ENCODE measurements at places on chromosomes 6 and 20.

- no peak for DNase-seq
Observed at GRCh38 chr6:34360556-34360955, 31.9 kb downstream of the NUDT3 start.

DNA sequence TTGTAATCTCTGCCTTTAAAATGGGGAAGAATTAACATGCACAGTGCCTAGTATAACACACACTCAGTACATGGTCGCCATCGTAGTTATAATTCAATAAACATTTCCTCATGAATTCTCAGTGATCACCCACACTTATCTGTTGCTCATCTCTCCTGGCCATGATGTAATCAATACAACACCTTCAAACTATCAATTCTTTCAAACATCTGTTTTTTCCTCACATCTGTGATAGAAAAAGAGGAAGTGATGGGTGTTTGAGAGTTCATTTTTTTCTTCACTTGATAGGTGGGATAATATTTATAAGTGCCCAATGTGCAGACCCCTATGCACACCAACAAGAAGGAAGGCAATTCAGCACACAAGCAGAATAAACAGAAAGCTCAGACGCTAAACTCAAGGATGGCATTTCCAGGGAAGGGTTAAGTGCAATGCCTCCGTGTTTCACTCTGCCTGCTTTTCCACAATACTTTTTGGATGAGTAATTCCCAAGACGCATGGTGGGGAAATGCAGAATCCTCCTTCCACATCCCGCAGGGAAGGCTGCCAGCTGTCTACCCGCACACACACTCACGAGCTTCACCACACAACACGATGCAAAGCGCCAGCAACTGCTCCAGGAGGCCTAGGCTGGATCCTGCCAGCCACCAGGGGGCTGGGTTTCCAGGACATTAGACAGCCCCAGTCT lies 100.3 kb downstream of the GMPR start:
- no peak for DNase-seq

GRCh38 chr6:53045891-53046673 lies 19.1 kb upstream of the FBXO9 start:
- no peak for DNase-seq

DNA sequence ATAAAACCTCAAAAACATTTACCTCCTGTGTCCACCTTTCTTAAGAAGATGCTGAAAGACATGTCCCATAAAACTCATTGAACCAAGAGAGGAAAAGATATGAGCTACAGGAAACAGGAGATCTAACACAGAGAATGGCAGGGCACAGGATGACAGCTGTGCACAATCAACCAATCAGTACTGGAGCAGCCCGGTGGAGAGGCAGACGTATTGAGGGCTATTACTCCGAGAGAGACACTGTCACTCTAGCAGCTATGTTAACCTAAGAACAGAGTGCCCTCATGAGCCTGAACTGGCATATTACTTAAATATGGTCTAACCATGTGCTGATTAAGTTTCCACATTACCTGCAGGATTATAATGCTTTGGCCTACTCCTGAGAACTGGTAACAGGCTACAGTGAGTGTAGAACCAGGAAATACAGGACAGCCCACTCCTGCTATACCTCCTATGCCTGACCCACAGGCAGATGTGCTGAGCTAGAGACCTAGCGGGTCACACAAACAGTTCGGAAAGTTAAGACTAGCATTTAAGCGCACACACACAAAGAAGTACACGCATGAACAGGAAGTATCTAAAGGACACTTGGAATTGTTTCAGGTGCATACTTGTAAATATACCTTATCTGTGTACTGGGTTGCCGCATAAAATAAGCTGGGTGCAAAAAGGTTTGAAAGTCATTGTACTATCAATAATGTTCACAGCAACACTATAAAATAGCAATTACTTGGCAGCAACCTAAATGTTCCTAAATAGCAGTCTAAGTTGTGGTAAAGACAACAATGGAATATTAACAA lies 199.3 kb upstream of the SHLD1 start:
- DNase-seq, result no peak

DNA sequence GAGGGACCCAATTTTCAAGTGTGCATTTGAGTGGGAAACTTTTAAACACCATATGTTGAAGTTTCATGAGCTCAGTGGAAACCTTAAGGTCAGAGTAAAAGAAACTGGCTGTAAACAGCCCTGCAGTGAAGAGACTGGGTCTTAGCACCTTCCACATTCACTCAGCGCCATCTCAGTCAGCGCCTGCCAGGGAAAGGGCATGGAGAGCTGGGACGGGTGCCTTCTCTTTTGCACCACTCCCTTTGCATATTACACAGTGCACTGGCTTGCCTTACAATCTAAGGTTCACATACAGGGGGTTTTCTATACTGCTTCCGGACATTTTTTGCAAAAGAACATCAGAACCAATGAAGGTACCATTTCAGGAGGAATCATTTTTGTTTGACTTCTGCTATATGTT lies 4.5 kb downstream of the TOMM6 start:
- DNase-seq, result no peak

GRCh38 chr6:169406804-169407203 lies 153.2 kb upstream of the THBS2 start:
- no peak for DNase-seq

GRCh38 chr20:59123011-59123677 lies 40.5 kb upstream of the ZNF831 start:
- peak; percentile 42 for DNase-seq

DNA sequence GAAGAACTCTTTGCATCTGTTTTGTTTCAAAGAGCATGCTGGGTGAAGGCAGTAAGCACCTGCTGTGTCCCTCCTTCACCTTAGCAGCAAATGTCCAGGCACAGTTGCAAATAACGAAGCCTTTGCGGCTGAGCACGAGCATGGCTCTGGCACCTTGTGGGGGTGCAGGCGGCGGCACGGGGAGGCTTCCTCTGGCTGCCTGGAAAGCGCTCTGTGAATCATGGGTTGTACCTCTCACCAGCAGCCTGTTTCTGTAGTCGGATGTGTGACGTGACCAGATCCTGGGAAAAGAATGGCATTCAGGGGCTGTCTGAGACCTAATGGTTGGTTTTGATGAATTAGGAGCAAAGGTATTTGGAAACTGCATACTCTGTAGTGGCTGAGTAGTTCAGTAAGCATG lies 144.8 kb downstream of the DTNBP1 start:
- DNase-seq, result no peak

- DNase-seq, result no peak
Observed at GRCh38 chr6:118621799-118622470, 29.5 kb downstream of the CEP85L start.

DNA sequence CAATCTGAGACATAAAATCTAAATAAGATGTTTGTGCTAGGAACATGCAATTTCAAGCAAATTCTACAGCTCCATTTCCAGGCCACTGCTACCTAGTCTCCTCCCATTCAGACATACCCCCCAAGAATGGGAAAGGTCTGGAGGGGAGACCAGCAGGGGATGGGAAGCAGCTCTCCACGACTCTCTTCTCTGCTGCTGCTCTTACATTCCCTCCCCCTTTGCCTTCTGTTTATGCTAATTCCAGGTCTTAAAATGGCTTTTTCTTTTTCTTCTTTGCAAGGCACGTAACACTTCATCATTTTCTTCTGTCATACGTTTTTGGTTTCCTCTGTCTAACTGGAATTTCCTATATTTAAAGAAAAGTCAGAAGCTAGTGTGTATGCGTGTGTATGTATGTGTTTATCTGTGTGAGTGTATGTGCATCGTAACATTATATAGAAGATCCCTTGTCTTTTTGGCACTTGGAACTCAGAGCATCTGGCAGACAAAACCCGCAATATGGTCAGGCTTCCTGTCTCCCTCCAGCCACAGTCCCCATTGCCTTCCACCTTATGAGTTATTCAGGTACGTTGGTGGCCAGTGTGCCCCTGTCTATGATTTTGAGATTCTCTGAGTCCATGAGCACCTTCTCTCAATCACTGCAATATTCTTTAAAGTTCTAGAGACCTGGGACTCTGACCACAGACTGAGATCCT lies 493.7 kb downstream of the BTBD3 start:
- DNase-seq, result no peak

- no peak for DNase-seq
Observed at GRCh38 chr20:39839399-39840119, 849.5 kb downstream of the MAFB start.

DNA sequence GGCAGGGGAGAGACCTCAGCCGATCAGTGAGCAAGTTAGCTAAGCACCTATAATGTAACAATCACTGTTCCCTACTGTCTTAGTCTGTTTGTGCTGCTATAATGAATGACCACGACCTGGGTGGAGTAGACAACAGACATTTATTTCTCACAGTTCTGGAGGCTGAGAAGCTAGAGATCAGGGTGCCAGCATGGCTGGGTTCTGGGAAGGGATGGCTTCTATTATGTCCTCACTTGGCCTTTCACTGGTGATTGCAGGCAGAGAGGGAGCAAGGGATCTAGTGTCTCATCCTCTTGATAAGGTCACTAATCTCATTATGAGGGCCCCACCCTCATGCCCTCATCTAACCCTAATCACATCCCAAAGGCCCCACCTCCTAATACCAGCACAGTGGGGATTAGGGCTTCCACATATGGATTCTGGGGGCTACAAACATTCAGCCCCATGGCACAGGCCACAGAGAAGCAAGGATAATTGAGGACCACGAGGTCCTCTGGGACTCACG lies 162.5 kb downstream of the CD83 start:
- no peak for DNase-seq

GRCh38 chr20:54078296-54078984 lies 8.0 kb upstream of the BCAS1 start:
- DNase-seq, result no peak

- no peak for DNase-seq
Observed at GRCh38 chr6:170068496-170068895, 222.4 kb downstream of the DLL1 start.

GRCh38 chr6:129730477-129731165 lies 20.6 kb upstream of the ARHGAP18 start:
- DNase-seq, result no peak

Measured in T follicular helper cell (primary cell).